ENCODE measurements at places on chromosomes 12 and 14.

DNA sequence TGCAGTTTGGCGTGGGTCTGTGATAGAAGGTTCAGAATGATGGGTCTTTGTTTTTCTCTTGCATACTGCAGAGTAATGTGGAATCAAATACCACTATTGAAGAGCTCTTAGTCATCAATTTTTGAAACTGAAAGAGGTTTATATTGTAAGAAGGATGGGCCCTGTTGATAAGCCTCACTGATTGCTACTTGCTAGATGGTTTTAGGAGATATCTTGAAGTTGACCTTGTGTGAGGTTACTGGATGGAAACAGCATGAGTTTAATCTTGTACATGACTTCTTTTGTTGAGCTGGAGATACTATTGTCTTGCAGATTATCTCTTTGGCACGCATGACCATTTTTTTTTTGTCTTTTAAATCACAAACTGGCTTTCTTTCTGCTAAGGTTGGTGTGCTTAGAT lies 13.8 kb downstream of the BICD1 start:
- no peak for DNase-seq

GRCh38 chr14:71613168-71613567 lies 319.1 kb upstream of the RGS6 start:
- DNase-seq = no peak

GRCh38 chr14:92039063-92039718 lies 668 bp downstream of the TRIP11 start:
- DNase-seq = no peak

DNA sequence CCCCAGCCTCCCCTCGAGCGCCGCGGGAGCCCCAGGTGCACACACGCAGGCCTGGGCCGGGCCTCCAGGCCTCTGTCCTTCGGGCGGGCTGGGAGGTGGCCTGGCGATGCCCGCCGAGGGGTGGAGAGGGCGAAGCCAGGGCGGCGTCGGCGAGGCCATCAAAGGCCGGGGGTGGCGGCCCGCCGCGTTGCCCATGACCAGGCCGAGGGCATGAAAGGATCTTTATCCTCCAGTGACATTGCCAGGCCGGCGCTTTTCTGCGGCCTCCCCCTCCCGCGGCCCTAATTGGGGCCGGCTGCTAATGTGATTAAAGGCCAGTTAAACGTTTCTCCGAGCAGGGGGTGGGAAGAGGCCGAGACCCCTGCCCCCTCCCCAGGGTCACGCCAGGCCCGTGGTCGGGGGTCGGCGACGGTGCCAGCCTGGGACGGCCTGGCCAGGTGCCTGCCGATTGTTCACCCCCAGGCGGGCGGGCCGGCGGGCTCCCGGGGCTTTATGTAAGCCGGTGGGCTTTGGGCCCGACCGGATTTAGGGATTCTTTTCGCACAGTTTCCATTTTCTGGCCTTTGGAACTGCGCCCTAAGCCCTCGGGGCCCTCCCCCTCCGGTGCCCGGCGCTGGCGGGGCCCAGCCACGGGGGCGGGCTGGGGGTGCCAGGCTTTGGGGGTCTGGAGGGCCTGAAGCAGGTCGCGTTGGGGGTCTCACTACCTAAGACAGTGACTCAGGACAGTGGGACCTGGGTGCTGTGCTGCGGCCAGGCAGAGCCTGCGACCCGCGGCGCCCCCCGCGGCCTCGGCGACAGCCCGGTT lies 103.2 kb upstream of the DIO3 start:
- DNase-seq = no peak

DNA sequence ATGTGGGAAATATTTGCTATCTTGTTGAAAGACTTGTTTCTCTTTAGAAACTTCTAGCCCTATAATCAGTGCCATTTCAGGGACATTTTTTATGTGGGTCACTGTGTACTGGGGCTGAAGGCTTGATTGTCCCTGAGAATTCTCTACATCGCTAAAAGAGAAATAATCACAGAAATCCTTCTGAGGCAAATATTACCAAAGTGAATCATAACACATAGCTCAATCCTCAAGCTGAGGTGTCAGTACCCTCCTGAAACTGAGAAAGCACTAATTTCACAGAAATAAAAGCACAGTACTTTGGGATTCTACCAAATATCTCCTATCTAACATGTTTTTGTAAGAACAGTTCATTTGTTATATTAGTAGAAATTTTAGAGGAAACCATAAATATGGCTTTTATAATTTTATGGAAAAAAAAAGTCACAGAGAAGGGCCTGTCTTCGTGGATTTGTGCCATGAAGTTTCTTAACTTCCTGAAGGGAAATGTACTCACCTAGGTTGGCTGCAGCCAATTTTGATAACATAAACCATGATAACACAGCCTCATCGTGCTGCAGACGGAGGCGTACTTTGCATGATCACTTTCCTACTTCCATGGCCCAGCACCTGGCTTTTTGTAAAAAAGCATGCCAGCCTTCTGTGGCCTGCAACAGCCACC lies 163.7 kb upstream of the HIF1A start:
- DNase-seq = no peak

- peak; percentile 38 for DNase-seq
These were observed 136.5 kb upstream of the MYL2 start for GRCh38 chr12:111056618-111057521.

DNA sequence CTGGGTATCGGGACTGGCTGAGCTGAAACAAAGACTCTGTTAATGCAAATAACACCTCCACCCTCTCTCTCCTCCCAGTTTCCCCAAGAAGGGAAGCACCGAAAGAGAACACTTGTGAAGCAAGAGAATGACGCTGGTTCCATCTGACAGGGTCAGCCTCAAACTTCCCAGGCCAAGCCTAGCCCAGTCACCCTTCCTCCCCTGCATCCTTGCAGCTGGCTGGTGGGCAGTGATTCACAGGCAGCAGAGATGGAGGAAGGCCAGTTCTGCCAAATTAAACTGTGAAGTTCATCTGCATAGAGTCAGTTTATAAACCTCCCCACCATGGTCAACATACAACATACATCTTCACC lies 2.8 kb downstream of the LRRC74A start:
- DNase-seq = no peak

DNA sequence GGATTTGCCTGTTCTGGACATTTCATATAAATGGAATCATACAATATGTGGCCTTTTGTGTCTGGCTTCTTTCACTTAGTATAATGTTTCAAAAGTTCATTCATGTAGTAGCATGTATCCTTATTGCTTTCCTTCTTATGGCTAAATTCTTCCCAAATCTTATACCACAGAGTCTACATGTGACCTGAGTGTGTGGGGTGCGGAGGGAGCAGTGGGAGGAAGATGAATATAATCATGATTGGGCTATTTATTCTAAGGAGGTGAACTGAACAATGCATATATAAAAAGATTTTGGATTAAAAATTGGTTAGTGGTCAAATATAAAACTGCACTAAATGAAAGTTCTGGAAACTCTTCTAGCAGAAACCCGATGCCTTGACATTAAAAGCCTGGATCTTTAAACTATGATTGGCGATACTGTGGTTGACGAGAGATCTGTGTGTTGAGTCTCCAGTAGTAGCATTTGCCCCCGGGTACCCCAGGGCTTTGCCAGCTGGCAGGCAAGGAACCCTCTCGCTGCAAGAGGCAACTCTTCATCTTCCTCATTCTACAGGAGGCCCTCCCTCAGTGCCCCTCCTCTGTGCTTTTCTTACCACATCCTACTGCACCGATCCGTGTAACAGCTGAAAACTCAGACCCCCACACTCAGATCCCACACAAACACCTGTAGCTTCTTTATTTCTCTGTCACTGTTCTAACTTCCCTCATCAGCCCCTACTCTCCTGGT lies 2.6 kb downstream of the CYP46A1 start:
- DNase-seq = no peak

DNA sequence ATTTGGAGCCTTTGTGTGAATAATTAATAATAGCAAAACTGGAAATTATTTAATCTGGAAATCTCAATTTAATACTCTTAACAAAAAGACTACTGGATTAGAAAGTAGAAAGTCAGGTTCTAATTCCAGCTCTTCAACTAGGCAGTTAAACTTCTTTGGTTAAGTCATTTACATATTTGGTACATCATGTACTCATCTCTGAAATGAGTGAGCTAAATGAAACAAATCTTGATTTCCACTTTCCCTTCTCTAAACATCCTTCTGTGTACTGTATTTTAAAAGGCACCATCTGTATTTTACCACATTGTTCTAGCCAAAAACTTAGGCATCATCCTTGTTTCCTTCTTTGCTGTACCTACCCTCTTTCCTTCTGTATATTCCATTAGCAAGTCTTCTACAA lies 26.9 kb downstream of the CRADD start:
- DNase-seq = no peak

DNA sequence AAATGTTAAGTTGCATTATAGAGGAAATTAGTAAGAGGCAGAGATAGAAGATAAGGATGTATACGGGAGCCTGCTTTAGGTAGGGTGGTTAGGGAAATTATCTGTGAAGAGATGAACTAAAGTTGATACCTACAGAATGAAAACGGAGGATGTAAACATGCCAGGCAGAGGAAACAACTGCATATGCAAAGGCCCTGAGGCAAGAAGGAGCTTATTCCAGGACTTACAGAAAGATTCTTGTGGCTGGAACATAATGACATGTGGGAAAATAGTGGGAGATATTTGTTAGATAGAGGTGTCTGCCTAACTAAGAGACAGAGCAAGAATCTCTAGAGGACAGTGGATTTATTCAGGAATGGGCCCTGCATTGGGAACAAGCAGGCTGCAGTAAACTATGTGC lies 16.2 kb upstream of the SERPINA1 start:
- DNase-seq = no peak

GRCh38 chr12:54439521-54440255 lies 20.6 kb upstream of the ITGA5 start:
- DNase-seq = peak; percentile 38

DNA sequence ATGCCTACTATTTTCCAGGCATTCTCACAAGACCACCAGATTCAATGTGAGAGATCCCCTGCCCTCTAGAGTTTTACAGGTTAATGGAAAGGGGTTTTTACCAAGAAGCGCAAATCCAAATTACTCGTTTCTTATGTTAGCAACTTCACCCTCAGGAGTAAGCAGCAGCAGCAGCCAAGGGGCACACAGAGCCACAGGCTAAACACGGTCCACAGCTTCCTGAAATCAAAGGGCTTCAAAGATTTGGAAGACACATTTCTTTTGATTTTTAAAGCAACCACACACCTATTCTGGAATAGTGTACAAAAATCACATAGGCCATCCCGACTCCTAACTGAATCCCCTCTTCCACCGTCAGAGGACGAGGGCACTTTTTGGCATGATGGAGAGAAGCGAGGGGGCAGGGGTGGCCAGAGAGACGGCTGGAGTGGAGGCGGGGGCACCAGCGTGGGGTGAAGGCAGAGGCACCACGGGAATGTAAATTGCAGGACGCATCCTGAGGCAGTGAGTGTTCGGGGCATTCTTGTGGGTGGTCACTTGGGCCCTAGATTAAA lies 107.0 kb downstream of the ARF6 start:
- no peak for DNase-seq

GRCh38 chr12:124866195-124866882 lies 2.7 kb upstream of the SCARB1 start:
- DNase-seq = no peak

GRCh38 chr12:78871566-78871965 lies 7.0 kb downstream of the SYT1 start:
- no peak for DNase-seq

DNA sequence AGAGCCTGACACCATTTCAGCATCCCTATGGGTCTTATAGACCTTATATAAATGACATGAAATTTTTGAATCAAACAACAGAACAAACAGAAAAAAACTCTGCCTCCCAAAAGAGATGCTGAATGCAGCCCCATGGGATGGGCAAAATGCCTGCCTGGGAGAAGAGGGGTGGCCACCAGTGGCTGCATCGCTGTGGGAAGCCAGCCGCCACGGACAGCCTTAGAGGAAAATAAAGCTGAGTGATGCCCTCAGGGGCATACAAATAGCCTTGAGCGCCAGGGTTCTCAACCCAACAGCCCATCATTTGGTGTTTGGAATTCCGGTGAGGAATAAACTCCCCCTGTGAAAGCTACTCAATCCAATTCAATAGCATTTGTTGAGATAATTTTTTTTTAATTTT lies 22.9 kb downstream of the SYNE3 start:
- no peak for DNase-seq

GRCh38 chr12:102847131-102847530 lies 69.9 kb downstream of the PAH start:
- DNase-seq = no peak

DNA sequence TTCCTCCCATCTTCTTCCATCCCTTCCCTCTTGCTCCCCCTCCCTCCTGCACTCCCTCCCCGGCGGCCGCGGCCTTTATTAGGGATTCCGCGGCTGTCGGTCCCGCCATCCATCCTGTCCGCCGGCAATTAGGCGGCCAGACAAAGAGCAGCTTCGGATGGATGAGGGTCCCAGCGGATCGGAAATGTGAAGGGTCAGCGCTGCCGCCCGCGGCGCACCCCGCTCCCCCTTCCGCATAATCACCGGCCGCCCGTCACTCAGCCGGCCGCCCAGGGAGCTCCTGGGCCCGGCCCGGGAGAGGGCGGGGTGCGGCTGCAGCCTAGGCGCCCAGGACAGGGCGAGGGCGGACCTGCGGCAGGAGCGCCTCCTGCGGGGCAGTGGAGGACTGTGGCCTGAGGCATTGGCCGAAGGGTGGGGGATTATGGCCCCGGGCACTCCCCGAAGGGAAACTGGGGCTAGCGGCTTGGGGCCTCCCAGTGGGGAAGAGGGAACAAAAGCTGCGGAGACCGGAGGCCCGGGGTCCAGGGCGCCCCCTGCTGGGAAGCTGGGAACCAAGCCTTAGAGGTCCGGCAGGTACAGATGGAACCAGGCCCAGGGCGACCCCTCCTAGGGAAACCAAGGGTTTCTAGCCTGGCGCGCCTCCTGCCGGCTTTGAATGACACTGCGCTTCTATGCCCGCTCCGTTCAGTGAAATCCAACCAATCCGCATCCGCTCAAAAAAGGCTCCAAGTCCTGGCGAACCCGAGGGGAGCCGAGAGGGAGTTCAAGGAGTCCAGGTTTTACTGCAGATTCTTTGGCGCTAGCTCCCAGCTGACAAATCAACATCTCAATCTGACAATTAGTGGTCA lies 4.4 kb upstream of the DNAJC22 start:
- DNase-seq = peak; percentile 76

GRCh38 chr12:52207106-52207505 lies 15.3 kb upstream of the KRT80 start:
- DNase-seq = peak; percentile 13

- DNase-seq = peak; percentile 5
These were observed 203.4 kb downstream of the KIF26A start for GRCh38 chr14:104341532-104342434.

DNA sequence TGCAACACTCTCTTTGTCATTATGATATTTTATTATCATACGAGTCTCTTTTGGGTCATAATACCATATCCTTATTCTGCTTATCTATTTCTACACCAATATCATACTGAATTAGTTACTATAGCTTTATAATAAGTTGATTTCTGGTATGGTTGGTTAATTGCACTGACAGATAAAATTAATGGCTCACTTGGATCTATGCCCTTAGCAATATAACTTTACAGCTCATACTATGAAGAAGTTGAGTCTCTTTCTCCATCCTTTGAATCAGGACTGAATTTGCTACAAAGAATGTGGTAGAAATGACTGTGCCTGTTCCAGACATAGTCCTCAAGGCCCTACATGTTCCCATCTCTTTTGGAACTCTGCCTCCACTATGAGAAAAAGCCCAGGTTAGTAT lies 139.7 kb upstream of the DYRK2 start:
- DNase-seq = no peak

GRCh38 chr12:31326736-31327659 lies 1.0 kb upstream of the SINHCAF start:
- DNase-seq = no peak
